Immature natural killer cell (primary cell): ENCODE measurements at places on chromosomes 1 and 21.
A peak's percentile ranks its signal among the peaks of the same experiment; 100 is the strongest.

DNA sequence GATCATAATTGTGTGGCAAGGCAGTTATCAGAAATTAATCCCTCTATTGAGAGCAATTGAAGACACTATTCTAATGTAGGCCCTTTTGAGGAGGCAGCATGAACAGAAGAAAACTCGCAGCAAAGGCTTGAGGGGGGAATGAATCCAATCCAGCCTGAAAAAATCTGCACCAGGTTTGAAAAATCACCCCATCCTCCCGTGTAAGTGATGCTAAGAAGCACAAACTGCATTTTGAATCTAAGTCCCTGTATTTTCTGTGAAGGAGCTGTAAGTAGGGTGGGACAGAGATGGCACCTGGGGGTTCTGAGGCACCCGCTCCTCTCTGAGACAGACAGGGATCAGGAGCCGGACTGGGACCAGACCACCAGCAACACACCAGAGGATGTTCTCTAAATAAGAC is at the start of gene CRB1:
TSS of gene CRB1 (plus strand) at position 241 of the 400 bp plus-strand sequence. CDS start 161 bp downstream, outside the sequence.
- DNase-seq = no peak
- H3K4me3 ChIP-seq = no peak within 1 kb of the TSS
- H3K27ac ChIP-seq = no peak within 1 kb of the TSS

DNA sequence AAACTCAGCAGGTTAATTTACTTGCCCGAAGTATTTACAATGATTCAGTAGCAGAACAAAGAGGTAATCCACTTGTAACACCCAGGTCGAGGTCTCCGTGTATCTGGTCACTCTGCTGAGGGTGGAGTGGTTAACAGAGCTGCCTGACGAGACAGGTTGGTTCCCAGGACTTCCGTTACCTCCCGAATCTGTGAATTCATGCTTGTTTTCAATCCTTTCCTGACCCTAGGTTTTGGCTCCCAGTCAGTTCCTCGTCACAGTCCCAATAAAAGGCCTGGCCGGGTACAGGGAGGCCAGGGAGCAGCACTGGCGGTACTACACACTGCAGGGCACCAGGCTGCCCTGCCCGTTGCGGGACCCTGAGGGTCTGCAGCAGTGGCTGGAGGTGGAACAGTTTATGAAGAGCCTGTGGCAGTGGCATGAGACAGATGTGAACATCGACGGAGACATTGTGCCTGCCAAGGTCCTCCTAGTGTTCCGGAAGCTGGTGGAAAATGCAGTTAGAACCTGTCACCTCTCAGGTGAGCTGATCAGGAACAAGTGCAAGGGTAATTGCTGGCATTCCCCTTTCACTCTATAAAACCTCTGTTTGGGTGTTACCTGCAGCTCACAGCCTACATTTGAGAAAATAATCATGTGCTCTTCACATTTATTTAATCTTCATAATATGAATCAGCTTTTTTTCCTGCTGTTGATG is 12.8 kb downstream of the MAB21L3 start:
- DNase-seq = no peak
- no peaks in the 10 kb centered on the region for H3K36me3 ChIP-seq
- H3K4me3 ChIP-seq = no peak overlapping the region
- no peak overlapping the region for H3K27ac ChIP-seq

GRCh38 chr1:9737057-9737456 is 85.5 kb downstream of the PIK3CD start:
- peaks cover 36% of the 10 kb centered on the region for H3K36me3 ChIP-seq
- peaks cover 3% of the 10 kb centered on the region for H3K27me3 ChIP-seq
- DNase-seq = no peak
- peak overlapping the region; percentile 67 for H3K27ac ChIP-seq

DNA sequence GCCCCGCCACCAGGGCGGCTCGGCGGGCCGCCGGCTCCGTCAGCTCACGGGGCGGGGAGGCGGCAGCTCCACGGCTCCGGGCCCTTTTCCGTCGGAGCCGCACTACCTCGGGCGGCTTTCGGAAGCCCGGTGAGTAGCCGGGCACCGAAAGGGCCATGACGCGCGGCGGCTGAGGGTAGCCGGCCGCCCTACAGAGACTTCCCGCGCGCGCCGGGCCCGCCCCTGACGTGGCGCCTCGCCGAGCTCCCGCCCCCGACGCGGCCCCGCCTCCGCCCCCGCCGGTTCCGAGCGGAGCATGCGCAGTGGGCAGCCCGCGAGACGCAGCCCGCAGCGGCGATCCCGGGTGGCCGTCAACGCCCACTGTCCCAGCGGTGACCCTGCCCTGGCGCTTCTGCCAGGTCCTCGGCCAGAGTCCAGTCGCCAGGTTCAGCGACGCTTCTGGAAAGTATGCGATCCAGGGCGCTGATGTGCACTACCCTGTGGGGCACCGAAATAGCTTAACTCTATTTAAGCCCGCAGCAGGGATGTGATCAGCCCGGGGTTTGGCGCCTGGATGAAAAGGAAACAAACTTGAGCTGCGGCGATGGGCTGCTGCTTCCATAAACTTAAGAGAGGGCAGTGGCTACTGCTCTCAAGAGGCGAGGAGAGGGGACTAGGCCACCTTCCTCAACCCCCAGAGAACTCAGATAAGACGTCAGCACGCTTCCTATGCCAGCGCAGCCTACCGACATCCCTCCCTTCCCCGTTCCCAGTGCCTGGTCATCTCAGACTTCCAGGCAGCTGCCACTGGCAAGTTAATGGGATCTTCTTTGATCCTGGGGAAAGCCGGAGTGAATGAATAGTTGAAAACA is at the start of gene DONSON:
TSS of gene DONSON (minus strand) at position 200 of the 851 bp plus-strand sequence. CDS start at position 157, 43 bp downstream.
- no peaks in the 10 kb centered on the region for H3K36me3 ChIP-seq
- H3K4me3 ChIP-seq = peak within 1 kb of the TSS; percentile 91
- H3K27ac ChIP-seq = peak within 1 kb of the TSS; percentile 92
- H3K4me1 ChIP-seq = peaks cover 15% of the 10 kb centered on the region

GRCh38 chr1:172903581-172904220 is 147.0 kb downstream of the TNFSF18 start:
- no peaks in the 10 kb centered on the region for H3K36me3 ChIP-seq
- peaks cover 2% of the 10 kb centered on the region for H3K27me3 ChIP-seq
- DNase-seq = no peak
- H3K4me1 ChIP-seq = peaks cover 47% of the 10 kb centered on the region
- H3K27ac ChIP-seq = no peak overlapping the region

DNA sequence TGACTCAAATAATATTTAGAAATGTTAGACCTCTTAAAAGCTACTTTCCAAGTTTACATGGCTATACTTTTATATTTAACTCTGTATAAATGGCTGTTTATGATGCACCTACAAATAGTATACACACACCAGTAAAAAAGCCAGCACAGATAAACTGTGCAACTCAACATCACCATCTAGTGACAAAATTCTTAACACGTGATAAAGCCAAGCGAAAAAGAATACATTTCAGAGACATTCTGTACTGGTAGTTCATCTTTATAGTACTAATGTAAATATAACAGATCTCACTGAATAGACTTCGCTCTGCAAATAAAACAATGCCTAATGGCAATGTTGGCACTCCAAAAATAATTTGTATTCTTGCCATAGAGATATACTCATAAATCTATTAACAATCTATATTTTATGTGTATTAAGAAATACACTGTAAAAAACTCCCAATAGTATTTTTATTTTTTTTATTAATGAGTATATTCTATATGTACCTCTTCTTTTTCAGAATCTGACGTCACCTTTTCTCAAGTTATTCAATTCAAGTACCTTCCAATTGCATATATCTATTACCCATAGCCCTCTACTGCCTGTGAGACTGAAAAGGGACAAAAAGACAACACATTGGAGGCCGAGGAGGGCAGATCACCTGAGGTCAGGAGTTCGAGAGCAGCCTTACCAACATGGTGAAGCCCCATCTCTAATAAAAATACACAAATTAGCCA is 100.2 kb downstream of the DPYD start:
- no peak overlapping the region for H3K4me3 ChIP-seq
- peaks cover 2% of the 10 kb centered on the region for H3K27me3 ChIP-seq
- H3K27ac ChIP-seq = no peak overlapping the region
- H3K4me1 ChIP-seq = peaks cover 4% of the 10 kb centered on the region

GRCh38 chr1:119245881-119246280 is 105.4 kb upstream of the WARS2 start:
- peaks cover 7% of the 10 kb centered on the region for H3K27me3 ChIP-seq
- no peak overlapping the region for H3K27ac ChIP-seq
- DNase-seq = no peak
- H3K4me3 ChIP-seq = no peak overlapping the region
- no peaks in the 10 kb centered on the region for H3K36me3 ChIP-seq
- H3K4me1 ChIP-seq = no peaks in the 10 kb centered on the region

GRCh38 chr1:59499943-59500569 is 203.2 kb downstream of the FGGY start:
- DNase-seq = no peak
- no peaks in the 10 kb centered on the region for H3K4me1 ChIP-seq
- H3K4me3 ChIP-seq = no peak overlapping the region

- peaks cover 6% of the 10 kb centered on the region for H3K36me3 ChIP-seq
- peaks cover 1% of the 10 kb centered on the region for H3K27me3 ChIP-seq
- H3K4me3 ChIP-seq = no peak overlapping the region
Observed at GRCh38 chr1:6519491-6519934, 28.0 kb upstream of the PLEKHG5 start.

DNA sequence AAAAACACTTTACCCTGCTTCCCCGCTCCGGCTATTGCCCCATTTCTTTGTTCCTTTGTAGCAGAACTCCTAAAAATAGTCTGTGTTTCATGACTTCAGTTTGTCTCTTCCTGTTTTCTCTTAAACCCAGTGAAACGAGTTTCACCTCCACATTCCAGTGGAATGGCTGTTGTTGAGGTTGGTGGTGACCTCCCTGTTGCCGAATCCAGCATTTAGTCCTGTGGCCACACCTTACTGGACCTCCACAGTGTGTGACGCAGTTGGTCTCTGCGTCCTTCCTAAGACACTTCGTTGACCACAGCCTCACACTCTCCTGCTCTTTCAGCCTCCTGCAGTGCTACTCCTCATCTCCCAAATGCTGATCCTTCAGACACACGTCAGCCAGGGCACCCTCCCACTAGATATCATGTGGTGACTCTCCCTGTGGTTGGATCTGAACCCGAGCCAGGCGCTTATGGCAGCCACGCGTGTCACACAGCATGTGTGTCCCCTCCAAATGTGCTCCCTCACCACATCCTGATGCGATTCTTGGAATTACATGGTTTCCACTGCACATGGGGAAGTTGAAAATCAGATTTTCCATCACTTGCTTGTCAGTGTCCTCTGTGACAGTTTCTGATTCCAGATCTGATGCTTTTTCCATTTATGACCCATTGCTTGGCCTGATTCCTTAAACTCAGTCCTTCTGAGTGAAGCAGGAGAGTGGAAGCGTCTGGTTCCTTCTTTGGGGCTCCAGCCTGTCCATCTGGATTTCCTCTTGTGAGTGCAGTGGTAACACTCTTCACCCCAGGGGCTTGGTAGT is 99.1 kb upstream of the ARTN start:
- no peaks in the 10 kb centered on the region for H3K4me1 ChIP-seq
- no peak overlapping the region for H3K4me3 ChIP-seq
- peaks cover 18% of the 10 kb centered on the region for H3K36me3 ChIP-seq

GRCh38 chr1:56255516-56256152 is 323.7 kb downstream of the PLPP3 start:
- no peaks in the 10 kb centered on the region for H3K27me3 ChIP-seq
- H3K4me1 ChIP-seq = no peaks in the 10 kb centered on the region
- no peaks in the 10 kb centered on the region for H3K36me3 ChIP-seq
- H3K4me3 ChIP-seq = no peak overlapping the region
- DNase-seq = no peak

DNA sequence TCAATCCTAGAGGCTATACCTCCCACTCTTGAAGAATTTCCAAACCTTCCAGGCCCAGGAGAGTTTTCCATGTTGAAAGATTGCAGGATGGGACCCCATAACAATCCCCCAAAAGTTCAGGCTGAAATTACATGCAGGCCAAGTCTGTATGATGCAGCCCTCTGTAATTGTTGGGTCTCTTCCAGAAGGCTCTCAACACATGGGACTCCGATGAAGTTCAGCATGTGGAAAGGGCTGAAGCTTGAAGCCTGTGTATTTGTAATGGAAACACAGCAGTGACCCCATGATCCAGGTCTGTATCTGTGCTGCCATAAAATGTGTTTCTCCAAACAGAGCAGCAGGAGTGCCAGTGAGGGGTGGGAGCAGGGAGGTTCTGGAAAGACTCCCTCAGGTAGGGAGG is 202.5 kb upstream of the LYPLAL1 start:
- DNase-seq = no peak
- H3K27me3 ChIP-seq = no peaks in the 10 kb centered on the region
- H3K36me3 ChIP-seq = no peaks in the 10 kb centered on the region
- no peak overlapping the region for H3K4me3 ChIP-seq

- no peaks in the 10 kb centered on the region for H3K36me3 ChIP-seq
- H3K27me3 ChIP-seq = peaks cover 3% of the 10 kb centered on the region
- H3K4me1 ChIP-seq = peaks cover 3% of the 10 kb centered on the region
Observed at GRCh38 chr1:65207317-65207716, 59.3 kb downstream of the AK4 start.

DNA sequence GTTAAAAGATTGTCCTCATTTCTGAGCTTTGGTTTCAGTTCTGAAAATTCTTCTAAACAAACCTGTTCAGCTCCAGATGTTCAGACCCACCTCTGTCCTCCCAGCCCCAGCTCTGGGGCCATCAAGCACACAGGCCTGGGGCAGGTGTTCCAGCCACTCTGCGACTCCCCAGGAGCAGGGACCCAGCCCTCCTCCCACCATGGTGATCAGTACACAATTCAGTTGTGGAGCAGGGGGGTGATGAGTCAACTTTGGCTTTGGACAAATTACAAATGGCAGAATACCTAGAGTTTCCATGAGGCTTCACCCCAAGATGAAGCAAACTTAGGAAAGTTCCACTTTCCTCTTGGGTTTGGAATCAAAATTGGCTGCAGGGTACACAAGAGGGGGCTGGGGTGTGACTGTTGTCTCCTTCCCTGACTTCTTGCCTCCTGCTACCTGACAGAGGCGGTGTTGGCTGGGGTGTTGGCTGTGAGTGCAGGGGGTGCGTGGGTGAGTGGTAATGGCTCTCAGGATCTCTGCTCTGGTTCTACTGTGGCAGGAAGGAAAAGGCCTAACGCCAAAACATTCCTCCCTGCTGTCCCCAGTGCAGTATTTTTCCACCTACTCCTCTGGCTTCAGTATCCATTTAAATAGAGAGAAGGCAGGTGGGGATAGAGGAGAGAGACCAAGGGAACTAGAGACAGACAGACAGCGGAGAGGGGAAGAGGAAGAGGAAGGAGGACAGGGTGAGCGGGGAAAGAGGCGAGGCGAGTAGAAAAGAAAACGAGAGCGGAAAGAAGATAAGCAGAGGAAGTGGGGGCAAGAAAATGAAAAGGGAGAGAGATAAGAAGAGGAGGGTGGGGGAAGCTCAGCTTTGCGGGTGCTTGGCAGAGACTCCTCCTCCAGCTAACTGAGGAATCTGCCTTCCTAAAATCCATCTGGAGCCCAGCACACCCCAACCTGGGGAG is 20.6 kb upstream of the LRRN2 start:
- DNase-seq = no peak
- H3K36me3 ChIP-seq = no peaks in the 10 kb centered on the region
- H3K27ac ChIP-seq = no peak overlapping the region
- peaks cover 2% of the 10 kb centered on the region for H3K27me3 ChIP-seq
- no peak overlapping the region for H3K4me3 ChIP-seq
- no peaks in the 10 kb centered on the region for H3K4me1 ChIP-seq
